ENCODE measurements at places on chromosomes 16 and 17.

- no peak for DNase-seq
Observed at GRCh38 chr17:69492410-69493071, 78.0 kb downstream of the MAP2K6 start.

DNA sequence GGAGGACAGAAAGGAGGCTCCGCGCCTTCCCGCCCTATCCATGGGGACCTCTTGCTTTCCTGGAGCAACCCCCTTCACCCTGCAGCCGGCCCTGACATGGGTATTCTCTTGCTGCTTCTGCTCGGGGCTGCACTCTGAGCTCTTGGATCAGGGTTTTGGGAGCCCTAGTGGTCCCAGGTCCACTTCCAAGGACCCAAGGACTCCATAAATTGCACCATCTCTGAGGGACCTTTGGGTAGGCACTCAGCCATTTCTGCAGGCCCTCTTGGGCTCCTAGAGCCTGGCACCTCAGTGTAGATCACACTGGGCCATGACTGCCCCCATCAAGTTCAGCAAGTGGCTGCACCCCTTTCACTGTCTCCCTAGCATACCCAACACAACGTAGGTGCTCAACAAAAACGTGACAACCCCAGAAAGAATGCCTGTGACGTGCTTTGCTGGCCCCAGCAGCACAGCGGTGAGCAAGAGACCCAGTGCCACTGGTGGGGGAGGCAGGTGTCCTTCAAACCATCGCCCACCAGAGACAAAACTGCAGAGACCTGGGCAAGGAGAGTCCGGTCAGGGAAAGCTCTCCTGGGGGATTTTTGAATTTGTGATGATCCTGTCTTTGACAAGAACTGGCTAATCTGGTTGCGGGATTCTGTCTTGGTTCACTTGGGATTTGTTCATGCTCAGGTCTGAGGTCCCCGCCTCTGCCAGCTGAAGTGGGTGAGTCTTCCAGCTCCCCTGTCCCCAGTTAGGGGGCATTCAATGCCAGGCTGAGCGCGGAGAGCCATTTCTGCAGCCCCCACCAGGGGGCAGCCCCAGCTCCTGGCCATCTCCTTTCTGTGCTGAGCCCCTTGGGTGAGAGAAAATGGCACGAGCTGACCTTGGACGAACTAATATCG, 2.5 kb upstream of the RAB11FIP4 start:
- peak; percentile 47 for DNase-seq

- DNase-seq, result no peak
Observed at GRCh38 chr16:75104836-75105235, 11.7 kb downstream of the LDHD start.

DNA sequence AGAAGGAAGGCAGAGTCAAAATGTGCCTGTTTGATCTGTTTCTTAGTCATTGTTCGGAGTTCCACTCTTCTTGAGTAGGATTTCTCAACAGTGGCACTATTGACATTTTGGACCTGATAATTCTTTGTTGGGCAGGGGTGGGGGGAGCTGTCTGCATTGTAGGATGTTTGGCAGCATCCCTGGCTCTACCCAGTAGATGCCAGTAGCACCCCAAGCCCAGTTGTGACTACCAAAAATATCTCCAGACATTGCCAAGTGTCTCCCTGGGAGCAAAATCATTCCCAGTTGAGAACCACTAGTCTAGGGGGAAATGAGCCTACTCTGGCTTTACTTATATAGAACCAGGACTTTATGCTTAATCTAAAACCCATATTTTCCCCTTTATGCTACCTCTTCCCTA, 1.1 kb upstream of the GFOD2 start:
- DNase-seq, result no peak

DNA sequence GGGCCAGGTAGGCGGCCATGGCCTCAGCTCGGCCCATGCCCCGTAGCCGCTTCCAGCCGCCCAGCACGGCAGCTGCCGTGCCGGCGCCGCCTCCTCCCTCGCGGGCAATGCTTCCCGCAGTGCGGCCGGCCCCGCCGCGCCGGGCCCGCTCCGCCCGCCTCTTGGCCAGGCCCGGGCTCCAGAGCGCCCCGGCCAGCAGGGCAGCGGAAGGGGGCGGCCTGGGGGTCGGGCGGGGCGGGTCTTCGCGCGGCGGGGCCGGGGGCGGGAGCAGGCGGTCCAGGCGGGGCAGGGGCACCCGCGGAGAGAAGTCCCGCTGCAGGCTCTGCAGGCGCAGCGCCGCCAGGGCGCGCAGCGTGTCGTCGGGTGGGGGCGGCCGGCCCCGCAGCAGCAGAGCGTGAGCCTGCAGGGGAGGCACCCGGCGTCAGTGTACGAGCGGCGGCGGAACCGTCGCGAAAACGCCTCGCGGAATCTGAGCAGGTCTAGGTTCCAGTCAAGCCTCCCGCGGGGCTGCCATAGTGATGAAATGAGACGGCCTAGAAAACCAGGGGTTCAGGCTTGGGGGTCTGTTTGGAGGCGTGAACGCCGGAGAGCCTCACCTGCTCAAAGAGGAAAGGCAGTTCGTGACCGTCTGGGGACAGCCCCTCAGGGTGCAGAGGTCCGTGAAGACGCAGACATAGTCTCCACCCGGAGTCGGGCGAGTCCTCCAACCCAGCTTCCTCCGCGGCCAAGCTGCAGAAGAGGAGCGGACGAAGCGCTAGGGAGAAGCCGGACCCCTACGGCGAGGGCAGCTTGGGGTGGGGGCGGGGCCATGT, 6.6 kb downstream of the PLEKHH3 start:
- peak; percentile 53 for DNase-seq

DNA sequence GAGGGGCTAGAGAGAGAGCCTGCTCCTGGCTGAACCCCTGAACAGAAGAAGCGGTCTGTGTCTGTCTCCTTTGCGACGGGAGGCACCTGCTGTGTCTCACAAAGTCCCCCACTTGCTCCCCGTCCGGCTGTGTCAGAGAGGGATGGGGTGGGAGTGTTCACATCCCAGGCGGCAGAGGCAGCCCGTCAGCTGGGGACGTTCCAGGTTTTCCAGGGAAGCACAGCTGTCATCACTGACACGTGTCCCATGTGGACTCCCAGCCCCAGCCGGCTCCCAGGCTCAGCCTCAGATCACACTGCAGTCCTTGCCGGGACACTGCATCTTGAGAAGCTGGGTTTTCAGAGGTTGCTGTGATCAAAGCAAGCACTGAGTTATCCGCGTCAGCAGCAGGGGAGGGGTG, 1.6 kb downstream of the TELO2 start:
- no peak for DNase-seq

- DNase-seq, result no peak
Observed at GRCh38 chr16:16062023-16062937, 112.9 kb downstream of the ABCC1 start.

GRCh38 chr16:3950343-3951193, 70.1 kb upstream of the CREBBP start:
- no peak for DNase-seq

- no peak for DNase-seq
Observed at GRCh38 chr17:12362853-12363455, 302.7 kb upstream of the MYOCD start.

DNA sequence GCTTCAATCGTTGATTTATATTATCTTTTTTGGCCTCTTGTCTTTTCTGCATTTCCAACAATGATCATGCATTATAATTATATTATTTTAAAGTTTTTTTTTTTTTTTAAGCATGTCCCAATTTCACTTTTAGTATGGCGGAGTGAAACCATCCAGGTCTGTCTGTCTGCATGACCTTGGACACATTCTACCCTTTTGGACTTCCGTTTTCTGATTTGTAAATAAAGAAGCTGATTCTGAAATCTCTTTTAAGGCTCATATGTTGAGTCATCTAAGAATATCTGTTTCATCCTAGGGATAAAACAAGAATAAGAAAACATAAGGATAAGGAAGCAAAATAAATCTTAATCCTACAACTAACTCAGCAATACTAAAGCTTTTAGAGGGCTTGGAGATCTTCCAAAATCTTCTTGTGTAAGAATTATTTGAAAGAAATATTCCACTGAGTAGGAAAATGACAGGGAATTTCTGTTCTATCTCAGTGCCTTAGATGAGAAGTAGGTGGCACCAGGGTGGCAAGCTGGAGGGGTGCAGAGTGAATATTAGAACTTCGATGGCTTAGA, 195.7 kb upstream of the TOX3 start:
- no peak for DNase-seq
